ENCODE measurements at places on chromosomes 2 and 18. TPM values are rescaled to one million over a fixed set of nuclear protein-coding genes. Genes with fewer than 3 reads are reported as not detected.

Gene TUBA4A
- total RNA-seq = 4.8 TPM

Gene SIGLEC15
- total RNA-seq = 2.3 TPM

Gene ITGB6
- total RNA-seq = 25.2 TPM

Gene TWIST2
- total RNA-seq = 20.5 TPM

Gene TMEM247
- total RNA-seq = not detected

Gene CTLA4
- 0.11 TPM for total RNA-seq

Gene MC5R
- not detected for total RNA-seq

Gene TRIM43
- not detected for total RNA-seq

Gene IL36RN
- total RNA-seq = 0.26 TPM

Gene SLC4A3
- total RNA-seq = 1.3 TPM

Gene PAX8
- total RNA-seq = 0.26 TPM

Gene RFTN2
- total RNA-seq = 37.4 TPM

Gene SOX11
- 9.8 TPM for total RNA-seq

Gene SDC1
- total RNA-seq = 87.1 TPM

Gene ABCG5
- total RNA-seq = not detected

Gene MAP2
- total RNA-seq = 13.5 TPM

Gene RTP5
- total RNA-seq = not detected

Gene CHAC2
- total RNA-seq = 2.3 TPM

Gene PRSS56
- not detected for total RNA-seq
